ENCODE measurements at places on chromosomes 2 and 18.

GRCh38 chr2:203988500-203989260 lies 52.1 kb downstream of the ICOS start:
- no peak for DNase-seq

DNA sequence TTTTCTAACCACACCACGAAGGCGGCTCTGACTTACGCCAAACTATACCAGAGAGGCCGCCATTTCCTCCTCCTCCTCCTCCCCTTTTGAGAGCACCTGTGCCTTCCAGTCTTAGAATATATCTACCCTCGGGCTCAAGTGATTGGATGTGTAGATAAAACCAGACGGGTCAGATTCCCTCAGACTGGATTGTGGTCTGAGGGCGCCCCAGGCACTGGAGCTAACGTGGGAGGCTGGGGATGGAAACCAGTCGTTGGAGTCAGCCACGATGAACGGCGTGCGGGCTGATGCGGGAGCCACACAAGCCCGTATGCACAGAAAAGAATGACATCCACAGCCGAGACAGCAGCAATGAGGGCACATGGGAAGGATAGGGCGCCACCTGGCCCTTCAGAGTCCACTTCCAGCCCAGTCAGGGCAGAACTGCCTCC lies 12.3 kb upstream of the ODC1 start:
- no peak for DNase-seq

GRCh38 chr18:22253156-22253555 lies 83.8 kb downstream of the GATA6 start:
- DNase-seq = no peak

DNA sequence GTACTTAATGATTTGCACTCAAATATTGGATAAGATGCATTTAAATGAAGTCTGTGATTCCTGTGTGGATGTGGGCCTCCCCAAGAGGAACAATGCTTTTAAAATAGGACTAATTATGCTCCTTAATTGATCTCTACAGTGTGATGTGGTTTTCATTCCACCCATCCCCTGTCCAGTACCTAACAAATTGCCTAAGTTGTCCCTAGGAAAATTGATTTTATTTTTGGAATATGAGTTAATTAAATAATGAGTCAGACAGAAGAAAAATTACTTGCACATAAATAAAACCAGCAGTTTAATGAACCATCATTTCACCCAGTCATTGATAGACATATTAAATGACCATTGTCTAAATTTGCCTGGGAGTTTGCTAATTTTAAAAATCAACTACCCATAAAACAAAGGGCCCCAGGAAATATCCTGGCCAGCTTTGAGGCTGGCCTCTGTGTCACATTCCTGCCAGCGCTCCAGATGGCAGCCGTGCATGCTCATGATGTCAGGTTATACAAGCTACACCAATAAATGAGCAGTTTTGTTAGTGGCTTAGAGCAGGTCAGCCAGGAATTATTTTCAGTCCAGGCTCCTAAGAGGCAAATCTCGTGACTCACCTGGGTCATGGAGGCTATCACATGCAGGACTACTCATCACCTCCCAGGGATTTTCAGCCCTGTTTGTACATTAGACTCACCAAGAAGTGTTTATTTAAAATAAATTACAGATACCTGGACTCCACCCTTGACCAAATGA lies 31.9 kb downstream of the ABHD3 start:
- DNase-seq = no peak

- DNase-seq = no peak
Measured at GRCh38 chr2:109591206-109591605, 22.6 kb downstream of the SEPTIN10 start.

Data from fibroblast of skin of left quadriceps (primary cell).